Stimulated activated CD8-positive, alpha-beta memory T cell treated with anti-CD3 and anti-CD28 coated beads, Interleukin-15, amount 100 ng/mL, for 48 hours (primary cell): ENCODE measurements at places on chromosomes 12 and 14.

DNA sequence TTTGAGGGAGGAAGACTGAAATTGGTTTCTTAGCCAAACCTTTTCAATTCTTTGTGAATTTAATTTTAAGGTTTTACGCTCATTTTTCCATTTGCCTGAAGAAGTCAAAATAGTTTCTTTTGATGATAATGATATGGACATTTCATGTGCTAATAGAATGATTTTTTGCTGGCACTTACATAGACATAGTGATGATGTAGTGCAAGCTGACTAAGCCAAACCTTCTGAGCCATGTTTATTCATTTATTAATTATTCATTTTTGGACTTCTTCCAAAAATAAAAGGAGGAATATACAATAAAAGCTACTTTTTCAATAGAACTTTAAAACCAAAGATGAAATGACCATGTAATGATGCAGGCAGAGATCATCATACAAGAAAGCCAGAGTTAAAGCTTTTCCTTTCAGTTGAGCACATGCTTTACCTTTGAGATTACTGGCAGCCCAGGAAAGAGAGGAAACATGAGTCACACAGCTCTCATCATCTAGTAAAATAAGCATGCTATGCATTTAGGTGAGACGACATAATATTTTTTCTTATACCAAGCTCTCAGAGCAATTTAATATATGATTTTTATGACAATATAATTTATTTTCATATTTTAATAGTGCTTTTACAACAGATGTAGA is 24.8 kb downstream of the KCNA1 start:
- no peak for DNase-seq

- no peak for DNase-seq
These were observed 103.5 kb downstream of the MED13L start for GRCh38 chr12:116174006-116174405.

DNA sequence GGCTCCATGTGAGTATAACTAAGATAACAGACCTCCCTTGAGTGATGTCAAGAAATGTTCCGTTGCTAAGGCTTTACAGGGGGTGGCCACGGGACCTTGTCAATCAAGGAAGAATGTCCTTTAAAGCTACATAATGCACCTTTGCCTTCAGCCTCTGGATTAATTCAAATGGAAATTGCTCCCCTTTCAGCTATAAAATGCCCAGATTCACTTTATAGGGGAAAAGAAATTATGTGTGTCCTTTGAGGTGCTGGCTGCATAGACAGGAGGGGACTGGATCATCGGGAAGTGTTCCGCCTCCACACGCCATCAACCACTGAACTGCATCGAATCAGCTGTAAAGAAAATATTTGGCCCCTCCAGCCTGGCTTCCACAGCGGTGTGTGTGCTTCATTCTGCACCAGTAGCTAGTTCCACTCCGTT is 415.4 kb downstream of the DPF3 start:
- no peak for DNase-seq

DNA sequence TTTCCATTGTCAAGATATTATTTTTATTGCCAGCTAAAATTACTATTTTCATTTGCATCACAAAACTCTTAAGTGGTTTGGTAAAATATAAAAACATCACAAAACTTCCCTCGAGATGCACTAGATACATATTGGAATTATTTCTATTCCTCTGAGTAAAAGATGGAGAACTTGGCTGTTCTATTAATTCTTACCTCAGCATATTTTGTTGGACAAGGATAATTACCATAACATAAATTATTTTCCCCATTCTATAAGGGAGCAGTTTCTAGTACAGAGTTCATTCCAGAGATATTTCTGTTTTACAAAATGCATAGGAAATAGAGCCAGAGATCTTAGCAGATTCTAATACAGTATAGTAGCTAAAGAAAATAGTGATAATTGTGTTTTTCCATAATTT is 42.6 kb upstream of the PTHLH start:
- DNase-seq = no peak

DNA sequence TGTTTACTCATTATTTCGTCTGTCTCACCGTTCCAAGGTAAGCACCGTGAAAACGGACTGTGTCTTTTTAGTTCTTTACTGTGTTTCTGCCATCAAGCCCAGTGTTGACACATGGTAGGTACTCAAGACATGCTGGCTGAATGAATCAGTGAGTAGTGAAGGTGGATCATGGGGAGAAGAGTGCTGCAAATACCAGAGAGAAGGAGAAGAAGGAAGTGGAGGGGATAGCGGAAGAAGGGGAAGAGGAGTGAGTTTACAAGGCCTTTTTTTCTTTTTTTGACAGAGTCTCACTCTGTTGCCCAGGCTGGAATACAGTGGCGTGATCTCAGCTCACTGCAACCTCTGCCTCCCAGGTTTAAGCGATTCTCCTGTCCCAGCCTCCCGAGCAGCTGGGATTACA is 54.6 kb downstream of the ETV6 start:
- no peak for DNase-seq

DNA sequence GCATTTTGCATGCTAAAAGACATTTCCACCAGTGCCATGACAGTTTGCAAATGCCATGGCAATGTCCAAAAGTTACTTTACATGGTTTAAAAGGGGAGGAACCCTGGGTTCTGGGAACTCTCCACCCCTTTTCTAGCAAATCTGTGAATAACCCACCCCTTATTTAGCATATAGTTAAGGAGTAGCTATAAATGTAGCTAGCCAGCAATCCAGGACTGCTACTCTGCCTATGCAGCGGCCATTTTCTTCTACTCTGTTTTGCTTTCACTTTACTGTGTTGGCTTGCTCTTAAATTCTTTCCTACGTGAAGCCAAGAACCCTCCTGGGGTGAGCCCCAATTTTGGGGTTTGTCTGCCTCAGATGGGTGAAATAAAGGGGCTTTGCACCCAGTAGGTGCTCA is 141.0 kb downstream of the PTPN11 start:
- no peak for DNase-seq

DNA sequence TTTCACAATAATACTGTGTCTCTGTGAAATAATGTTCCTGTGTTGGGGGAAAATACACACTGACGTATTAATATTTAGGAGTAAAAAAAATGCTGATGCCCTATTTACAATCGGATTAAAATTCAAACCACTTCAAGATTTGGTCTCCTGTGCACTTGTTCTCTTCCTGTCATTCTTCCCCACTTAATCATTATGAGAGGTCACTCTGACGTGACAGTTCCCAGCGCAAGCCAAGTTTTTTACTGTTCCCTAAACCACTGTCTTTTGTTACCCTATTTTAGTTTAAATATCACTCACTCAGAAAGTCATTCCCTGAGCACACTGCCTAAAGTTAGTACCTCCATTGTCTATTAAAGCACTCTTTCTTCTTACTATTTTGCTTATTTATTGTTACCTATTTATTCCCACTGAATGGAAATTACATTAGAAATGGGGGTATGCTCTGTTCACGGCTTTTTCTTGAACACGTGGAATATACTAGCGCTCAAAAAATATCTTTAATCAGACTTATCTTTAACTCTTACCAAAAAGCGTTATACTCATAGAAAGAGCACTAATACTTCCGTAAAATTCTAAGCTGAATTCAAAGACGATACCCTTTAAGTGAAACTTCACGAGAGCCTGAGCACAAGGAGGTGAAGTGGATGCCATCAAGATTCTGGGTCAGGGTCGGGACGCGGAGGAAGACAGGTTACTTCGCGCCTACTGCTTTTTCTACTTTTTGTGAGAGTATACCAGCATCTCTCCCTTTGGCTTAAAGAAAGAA is 670 bp upstream of the PSMA3 start:
- DNase-seq = peak; percentile 22

GRCh38 chr12:120739821-120740613 is 14.4 kb downstream of the ACADS start:
- no peak for DNase-seq
